ENCODE measurements at places on chromosomes 7 and 10.

DNA sequence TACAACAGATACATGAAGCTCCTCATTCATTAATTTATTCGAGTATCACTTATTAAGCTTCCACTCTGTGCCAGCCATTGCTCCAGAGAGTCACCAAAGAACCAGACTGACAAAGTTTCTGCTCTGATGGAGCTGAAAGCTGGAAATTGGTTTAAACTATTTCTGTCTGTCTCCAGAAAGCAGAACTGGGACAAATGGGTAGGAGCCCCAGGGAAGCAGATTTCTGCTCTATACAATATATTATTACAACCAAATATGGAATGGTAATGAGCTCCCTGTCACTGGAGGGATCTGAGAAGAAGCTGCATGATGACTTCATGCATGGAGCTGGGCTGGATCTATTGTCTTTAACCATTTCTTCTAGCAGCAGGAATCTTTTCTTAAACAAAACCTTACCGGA is 165.4 kb upstream of the ADO start:
- no peak for DNase-seq

DNA sequence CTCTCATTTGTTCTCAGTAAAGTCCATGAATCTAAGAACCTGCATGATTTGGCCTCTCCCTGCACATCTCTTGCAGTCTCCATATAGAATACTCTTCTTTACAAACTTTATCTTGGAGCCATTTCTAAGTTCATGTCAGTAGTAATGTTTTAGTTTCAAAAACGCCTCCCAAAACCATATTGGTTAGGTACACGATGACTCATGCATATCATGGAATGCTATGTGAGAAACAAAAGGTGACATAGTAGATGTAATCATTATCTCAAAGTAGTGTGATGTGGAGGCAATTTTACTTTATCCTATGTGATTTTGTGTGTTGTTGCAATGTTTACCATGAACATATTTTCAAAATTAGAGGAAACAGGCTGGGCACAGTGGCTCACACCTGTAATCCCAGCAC is 520.7 kb downstream of the KCNMA1 start:
- no peak for DNase-seq

DNA sequence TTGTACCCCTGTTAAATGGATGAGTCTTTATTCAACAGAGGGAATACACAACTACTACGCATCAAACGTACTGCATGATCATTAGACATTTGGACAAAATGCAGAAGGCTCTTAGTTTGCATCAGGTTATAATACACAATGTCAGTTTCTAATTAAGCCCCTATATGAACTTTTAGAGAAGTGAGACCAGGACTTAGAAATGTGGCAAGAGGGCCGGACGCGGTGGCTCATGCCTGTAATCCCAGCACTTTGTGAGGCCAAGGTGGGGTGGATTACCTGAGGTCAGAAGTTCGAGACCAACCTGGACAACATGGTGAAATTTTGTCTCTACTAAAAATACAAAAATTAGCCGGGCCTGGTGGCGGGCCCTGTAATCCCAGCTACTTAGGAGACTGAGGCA is 76.3 kb upstream of the MGMT start:
- no peak for DNase-seq

- peak; percentile 72 for DNase-seq
Observed at GRCh38 chr10:75099952-75100763, 11.3 kb upstream of the SAMD8 start.

DNA sequence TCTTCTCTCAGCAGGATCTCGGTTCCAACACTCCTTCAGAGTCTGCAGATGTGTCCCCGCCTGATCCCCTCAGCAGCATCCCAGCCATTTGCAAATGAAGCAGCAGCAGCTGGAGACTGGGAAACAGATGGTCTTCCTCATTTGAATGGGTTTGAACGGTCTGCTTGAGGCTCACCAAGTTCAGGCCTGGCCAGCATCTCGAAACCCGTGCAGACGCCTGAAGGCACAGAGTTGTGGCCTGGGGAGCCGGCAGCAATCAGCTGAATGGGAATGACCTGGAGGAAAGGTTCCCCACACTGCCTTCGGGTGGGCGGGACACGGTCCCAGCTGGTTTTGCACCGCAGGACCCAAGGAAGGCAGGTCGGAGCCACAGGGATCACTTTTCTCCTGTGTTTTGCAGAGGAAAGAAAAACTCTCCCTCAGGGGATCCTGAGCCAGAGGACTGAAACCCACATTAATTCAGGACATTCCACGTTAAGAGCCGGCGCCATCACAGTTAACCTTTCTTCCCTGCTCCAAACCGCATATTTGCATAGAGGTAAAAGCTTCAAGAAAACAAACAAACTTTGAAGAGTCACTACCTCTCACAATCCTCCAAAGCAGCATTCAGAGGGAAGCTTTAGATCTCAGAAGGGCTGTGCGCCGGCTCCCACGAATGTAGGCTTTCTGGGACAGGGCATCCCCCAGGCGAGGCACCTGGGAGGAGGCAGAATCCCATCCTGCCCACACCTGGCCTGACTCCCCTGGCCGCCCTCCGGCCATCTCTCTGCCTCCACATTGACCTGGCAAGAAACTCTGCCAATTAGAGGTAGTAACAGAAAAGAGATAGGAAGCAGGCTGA is 17.7 kb downstream of the FGFR2 start:
- DNase-seq: no peak

DNA sequence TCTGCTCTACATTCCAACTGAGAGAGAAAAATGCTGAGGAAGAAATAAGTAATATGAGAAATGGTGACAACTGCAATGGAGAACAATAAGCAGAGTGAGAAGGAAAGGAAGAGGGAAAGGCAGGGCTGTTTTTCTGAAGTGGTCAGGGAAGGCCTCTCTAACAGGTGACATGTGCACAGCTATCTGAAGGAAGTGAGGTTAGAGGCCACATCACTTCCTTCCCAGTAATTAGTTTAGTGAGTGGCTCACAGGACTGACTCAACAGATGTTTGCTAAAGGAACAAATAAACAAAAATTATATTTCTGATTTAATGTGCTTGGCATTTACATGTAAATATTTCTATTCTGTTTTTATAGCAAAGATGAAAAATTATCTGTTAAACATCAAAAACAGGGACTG is 77.9 kb downstream of the ARHGAP21 start:
- no peak for DNase-seq

GRCh38 chr7:115838829-115839228 is 191.7 kb downstream of the TFEC start:
- no peak for DNase-seq

DNA sequence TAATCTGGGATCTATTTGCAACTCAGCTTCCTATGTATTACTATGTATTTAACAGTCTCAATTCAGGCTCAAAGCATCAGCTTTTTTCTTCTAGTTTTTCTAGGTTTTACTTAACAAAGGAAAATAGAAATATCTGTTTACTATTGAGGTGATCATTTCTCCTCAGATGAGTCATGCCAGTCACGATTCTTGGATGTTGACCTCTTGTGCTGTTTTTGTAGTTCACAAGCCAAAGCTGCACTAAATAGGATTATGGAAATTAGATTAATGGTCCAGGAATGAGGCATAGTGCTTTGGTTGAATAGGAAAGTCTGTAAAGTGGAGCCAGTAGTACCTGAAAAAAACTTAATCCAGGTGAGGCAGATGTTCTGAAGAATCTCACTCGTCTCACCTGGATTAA is 198.3 kb upstream of the KAT6B start:
- no peak for DNase-seq

All from hypothalamus (tissue), 51 donors.